Peyer's patch (tissue), 4 donors: ENCODE measurements at places on chromosomes 2 and 18. TPM values are rescaled to one million over a fixed set of nuclear protein-coding genes. Genes with fewer than 3 reads are reported as not detected.

RAB27B gene
- 4.7 TPM for total RNA-seq

- H3K4me1 ChIP-seq = no peaks in the 10 kb centered on the region
- DNase-seq = no peak
- no peak overlapping the region for H3K27ac ChIP-seq
- H3K36me3 ChIP-seq = no peaks in the 10 kb centered on the region
- H3K27me3 ChIP-seq = no peaks in the 10 kb centered on the region
Measured at GRCh38 chr18:31206787-31207381, 44.2 kb upstream of the DSC1 start.

AQP12A gene
- not detected for total RNA-seq

IL1RN gene
- 17.7 TPM for total RNA-seq

DNA sequence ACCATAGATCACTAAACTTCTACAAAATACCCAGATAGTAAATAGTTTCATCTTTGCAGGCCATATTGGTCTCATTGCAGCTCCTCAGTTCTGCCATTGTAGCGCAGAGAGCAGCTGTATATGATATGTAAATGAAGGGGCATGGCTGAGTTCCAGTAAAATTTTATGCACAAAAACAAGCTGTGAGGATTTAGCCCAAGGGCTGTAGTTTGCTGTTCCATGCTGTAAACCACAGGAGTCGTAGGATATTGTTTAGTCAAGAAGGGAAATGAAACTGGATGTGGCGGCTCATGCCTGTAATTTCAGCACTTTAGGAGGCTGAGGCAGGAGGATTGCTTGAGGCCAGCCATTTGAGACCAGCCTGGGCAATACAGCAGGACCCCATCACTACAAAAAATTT is 83.0 kb downstream of the MGAT5 start:
- peaks cover 7% of the 10 kb centered on the region for H3K36me3 ChIP-seq
- H3K4me1 ChIP-seq = no peaks in the 10 kb centered on the region
- H3K4me3 ChIP-seq = no peak overlapping the region
- no peak for DNase-seq

DNA sequence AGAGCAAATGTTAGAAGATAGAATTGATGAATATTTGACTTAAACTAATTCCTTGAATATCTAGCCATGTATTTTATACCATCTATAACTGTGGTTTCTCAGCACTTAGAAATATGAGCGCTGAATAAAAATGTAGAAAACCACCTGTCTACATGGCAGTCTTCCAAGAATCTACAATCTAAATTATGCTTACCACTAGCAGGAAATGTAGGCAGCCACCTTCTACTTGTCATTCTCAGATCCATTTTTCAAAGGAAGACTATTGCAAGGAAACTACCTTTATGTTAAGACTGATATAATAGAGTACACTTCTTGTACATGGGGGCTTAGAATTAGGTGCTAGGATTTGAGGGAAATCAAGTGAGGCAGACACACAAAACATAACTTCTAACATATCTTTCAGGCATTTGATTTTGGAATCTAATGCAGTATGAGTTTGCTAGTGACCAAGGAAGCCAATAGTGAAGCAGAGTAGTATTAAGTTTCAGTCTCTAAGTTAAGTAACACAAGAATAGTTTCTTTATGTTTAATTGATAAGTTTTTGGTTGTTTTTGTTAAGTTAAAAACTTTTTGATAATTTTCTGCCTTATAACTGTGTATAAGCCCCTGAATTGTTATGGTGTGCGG is 175.9 kb upstream of the ITGA4 start:
- H3K4me3 ChIP-seq = no peak overlapping the region
- no peak overlapping the region for H3K27ac ChIP-seq
- DNase-seq = no peak
- H3K27me3 ChIP-seq = no peaks in the 10 kb centered on the region
- no peaks in the 10 kb centered on the region for H3K4me1 ChIP-seq

ALPG gene
- total RNA-seq = not detected

DNA sequence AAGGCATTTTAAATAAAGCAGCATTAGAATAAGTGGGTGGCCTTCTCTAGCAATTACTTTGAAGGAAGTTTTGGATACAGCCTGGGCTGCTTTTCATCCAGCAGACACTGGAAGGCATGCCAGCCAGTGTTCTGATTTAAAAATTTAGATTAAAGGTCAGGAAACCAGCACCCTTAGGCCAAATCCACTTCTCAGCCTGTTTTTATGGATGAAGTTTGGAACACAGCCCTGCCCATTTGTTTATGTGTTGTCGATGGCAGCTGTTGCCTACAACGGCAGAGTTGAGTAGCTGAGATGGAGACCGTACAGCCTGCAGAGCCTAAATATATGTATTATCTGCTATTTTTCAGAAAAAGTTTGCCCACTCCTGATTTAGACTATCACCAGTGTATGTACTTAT is 313.6 kb upstream of the ACVR2A start:
- no peak overlapping the region for H3K27ac ChIP-seq
- H3K4me1 ChIP-seq = no peaks in the 10 kb centered on the region
- no peaks in the 10 kb centered on the region for H3K27me3 ChIP-seq
- DNase-seq = no peak

RFX8 gene
- total RNA-seq = not detected
